Epithelial cell of esophagus (primary cell): ENCODE measurements at places on chromosomes 11 and 22.

DNA sequence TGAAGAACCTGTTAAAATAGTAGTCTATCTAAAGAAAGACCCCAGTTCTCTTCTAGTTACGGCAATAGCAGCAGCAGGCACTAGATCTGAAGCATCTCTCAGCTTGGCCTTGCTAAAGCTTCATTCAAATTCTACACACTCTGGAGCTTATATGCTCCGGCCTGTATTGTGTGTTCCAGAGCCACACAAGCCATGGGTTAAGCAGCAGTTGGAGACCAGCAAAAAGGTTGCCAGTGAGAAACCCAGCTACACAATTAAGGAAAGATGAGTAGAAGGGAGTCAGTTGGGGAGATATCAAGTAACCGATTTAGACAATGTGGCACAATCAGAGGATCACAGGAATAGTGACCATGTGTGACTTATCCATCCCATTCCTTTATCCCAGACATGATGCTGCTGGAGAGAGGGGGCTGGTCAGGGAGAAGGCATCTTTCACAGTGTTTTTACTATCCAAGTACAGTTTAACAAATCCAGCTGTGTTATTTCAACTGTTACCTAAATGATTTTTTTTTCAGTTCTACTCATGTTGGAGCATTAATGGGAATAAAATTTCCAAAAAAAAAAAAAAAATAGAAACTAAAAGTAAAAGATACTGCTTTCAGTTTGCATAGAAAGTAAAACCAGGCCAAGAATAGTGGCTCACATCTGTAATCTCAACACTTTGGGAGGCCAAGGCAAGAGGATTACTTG, 41.0 kb downstream of the PAX6 start:
- DNase-seq: no peak

DNA sequence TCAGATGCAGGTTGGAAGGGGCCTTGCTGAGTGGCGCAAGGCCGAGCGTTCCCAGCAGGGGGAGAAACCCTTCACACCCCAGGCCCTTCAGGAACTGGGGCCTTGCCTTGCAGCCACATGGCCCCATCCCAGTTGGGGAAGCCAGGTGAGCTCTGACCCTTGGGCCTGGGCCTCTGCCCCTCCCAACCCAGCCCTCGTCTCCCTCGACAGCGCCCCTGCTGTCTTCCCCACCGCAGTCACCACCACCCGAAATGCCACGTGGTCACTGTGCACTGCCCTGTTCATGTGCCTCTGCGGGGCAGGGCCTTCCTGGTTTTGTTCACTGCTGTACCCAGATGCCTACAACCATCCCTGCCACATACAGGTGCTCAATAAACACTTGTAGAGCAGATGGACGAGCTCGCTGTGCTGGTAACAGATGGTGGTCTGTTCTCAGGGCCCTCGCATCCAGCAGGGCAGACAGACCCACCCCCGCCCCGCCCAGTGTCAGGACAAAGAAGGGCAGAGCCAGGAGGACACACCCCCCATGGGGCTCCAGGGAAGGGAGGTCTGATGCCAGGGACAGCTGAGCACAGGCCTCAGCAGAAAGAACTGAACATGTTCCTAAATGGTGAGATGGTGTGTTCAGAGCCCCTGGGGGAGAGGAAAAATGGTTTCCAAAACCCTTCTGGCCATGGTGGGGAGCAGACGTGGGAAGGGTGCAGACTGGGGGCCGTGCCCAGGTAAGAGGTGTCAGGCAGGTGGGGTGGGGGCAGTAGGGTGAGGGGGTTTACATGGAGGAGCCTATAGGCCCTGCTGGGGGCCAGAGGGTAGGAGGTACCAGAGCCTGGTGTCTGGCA, 3.7 kb downstream of the POLR2L start:
- peak; percentile 46 for DNase-seq

DNA sequence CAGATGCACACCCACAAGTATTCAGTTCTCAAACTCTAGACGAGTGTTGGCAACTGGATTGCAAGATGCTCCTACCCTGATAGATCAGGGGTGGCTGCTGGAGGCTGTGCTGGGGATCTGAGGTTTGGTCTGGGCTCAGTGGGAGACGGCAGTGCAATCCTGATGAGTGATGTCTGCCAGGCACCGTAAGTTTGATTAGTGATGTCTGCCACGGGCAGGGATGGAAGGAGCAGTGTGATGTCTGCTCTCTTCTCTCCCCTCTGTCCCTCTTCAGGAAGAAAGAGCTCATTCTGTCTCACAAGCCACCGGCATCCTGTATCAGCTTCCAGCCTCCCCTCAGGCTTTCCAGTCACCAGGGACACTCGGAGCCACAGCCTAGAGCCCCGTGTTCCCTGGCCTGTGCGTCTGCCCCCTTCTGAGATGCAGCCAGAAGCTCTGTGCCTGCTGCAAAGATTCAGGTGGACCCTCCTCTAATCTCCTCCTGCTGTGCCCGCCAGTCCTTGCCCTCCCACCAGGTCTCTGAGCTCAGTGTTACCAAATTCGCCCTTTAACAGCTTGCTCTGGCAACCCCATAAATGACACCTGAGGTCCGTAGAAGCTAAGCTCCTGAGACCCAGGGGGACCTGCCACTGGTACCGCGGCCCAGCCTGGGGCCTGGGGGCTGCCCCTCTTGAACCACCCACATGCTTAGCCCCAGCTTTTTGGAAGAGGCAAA, 19.9 kb downstream of the TP53I11 start:
- no peak for DNase-seq

DNA sequence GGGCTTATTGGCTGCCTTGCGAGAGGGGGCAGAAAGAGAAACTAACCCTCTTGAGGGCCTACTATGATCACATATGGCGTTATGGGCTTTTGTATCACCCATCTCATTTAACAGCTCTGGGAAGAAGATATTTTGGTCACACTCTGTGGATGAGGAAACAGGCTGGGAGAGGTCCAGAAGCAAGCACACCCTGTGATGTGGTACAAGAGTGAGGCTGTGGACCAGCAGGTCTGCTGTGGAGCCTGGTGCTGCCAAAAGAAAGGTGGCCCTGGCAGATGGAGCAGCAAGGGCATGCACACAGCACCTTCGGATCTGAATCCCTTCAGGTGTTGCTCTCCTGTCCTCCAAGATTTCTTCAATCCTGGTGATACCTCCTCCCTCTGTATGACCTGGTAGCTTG, 64.1 kb downstream of the KCNC1 start:
- no peak for DNase-seq

GRCh38 chr22:37080438-37080837, 28.9 kb downstream of the KCTD17 start:
- DNase-seq: no peak
